ENCODE measurements at places on chromosomes 6 and 20.

- DNase-seq, result no peak
Measured at GRCh38 chr6:127267646-127268625, 1.3 kb downstream of the RNF146 start.

DNA sequence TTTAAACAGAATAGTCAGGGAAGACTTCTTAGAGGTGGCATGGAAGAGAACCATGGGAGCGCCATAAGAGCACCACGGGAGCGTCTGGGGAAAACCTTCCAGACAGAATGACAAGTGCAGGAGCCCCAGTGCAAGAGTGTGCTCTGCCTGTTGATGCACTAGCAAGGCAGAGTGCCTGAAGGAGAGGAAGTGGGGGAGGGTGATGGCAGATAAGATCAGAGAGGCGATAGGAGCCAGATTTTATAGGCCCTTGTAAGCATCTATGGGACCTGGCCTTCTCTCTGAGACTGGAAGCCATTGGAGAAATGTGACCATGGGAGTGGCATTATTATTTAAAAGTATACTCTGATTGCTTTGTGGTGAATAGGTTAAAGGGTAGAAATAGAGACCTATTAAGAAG is 13.1 kb downstream of the FUCA2 start:
- no peak for DNase-seq

GRCh38 chr6:142207265-142207877 is 60.3 kb downstream of the VTA1 start:
- no peak for DNase-seq

DNA sequence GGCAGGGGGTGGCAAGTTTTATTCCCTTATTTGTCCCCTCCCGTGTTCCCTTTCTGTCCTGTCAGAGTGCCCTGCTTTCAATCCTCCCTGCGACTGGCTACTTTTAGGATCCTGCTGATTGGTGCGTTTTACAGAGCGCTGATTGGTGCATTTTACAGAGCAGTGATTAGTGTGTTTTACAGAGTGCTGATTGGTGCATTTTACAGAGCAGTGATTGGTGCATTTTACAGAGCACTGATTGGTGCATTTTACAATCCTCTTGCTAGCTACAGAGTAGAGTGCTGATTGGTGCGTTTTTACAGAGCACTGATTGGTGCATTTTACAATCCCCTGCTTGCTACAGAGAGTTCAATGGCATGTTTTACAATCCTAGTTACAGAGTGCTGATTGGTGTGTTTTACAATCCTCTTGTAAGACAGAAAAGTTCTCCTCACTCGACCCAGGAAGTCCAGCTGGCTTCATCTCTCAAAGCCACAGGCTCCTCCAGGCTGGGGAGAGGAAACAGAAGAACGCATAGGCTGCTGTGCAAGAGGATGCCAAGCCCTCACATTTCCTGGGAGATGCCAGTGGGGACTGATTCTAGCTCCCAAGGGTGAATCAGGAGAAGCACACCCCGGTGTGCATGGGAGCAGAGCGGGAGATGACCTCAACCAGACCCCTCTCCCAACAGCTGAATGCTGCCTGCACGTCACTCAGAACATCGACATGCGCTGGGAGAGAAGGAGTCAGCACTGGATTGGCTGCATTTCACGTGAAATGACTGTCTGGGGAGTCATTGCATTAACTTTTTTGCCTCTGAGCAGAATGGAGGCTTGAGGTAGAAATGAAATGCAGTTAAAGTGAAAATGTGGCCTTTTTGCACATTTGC is 48.3 kb upstream of the SLC22A23 start:
- DNase-seq, result no peak

DNA sequence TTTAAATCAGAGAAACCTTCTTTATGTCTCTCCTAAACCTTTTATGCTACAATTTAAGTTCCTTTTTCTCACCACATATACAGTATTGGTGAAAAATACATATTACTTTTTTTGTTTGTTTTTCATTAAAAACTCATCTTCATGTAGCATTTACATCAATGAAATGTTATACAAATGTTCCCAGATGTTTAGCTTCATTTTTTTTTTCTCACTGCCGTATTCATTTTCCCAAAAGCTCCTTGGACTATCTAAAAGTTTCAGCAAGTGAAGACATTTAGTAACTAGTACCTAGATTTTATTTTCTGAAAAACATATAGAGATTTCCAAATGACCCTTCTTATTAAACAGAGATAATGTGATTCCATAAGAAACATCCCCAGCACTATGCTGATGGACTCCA is 128.9 kb downstream of the BMP5 start:
- DNase-seq, result no peak

- no peak for DNase-seq
Measured at GRCh38 chr6:10205892-10206291, 209.0 kb downstream of the TFAP2A start.

DNA sequence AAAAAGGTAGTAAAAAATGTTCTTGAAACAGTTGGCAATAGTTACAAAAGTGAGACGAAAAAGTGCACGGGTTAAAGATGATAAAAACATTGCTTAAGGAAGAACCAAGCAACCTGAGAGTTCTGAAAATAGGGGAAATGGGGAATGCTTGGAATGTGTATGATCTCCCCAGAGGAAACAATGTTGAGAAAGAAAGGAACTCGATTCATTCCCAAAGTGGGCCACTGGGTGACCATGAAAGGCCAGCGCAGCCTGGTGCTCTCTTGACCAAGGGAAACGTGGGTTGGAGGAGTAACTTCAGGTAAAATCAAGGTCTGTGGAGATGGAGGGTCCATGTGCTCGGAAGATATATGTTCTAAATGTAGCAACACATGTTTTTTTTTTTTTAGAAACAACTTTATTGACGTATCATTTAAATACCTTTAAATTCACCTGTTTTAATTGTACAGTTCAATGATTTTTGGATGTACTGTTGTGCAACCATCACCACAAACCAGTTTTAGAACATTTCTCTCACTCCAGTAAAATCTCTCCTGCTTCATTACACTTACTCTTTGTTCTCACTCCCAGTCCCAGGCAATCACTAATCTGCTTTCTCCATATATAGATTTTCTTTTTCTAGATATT is 34.5 kb upstream of the CEP85L start:
- DNase-seq, result no peak

Measured in mesothelial cell of epicardium (in vitro differentiated cells).